ENCODE measurements at places on chromosomes 5 and 9. TPM values are rescaled to one million over a fixed set of nuclear protein-coding genes. Genes with fewer than 3 reads are reported as not detected.

TEK gene
- 30.7 TPM for total RNA-seq

PRLR gene
- 0.31 TPM for total RNA-seq

TPPP gene
- 12.2 TPM for total RNA-seq

FAM169A gene
- total RNA-seq = 5.0 TPM

CCNO gene
- not detected for total RNA-seq

BICD2 gene
- 32.2 TPM for total RNA-seq

CCIN gene
- not detected for total RNA-seq

DNA sequence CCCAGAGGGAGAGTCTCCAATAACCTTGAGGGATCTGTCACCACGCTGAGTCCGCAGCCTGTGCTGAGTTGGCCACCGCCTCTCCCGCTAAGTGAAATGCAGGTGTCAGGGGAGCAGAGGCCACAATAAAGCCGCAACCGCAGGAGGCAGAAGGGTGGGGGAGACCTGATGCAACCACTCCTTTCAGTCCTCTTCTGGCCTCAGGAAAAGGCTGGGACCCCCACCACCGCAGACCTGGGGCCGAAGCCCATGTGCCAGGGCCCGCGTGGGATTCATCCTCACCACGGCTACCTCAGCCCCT, 576 bp downstream of the MAP1B start:
- no peak for DNase-seq

DNA sequence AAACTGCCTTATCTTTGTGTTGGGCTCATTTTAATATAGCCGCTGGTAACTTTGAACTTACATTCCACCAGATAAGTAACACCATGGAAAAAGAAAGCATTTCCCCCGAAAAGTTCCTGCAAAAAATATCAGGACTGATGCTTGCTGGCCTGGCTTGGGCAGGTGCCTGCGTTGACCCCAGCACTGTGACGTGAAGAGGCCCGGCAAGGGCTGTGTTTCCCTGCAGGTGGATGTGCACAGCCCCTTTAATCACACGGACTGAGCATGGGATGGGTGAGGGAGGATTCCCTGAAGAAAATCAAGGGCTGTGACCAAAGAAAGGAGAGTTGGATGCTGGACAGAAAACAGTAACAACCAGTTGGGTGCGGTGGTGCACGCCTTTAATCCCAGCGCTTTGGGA, 138.2 kb downstream of the NSG2 start:
- no peak for DNase-seq

DNA sequence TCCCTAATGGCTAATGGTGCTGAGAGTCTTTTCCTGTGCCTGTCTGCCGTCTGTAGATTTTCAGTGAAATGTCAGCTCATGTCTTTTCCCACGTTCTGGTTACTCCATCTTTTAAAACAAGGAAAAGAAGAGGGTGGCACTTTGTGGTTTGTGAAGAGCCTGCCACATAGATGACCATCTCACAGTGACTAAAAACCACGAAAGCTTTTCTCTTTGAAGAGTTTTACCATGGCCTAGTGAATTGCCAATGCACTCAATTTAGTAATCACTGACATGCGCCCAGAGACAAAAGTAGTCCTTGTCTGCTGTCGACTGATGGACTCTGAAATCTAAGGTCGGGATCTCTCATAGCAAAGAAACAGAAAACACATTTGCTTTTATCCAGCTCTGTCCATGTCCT, 50.4 kb downstream of the SPATA31C2 start:
- no peak for DNase-seq

DNA sequence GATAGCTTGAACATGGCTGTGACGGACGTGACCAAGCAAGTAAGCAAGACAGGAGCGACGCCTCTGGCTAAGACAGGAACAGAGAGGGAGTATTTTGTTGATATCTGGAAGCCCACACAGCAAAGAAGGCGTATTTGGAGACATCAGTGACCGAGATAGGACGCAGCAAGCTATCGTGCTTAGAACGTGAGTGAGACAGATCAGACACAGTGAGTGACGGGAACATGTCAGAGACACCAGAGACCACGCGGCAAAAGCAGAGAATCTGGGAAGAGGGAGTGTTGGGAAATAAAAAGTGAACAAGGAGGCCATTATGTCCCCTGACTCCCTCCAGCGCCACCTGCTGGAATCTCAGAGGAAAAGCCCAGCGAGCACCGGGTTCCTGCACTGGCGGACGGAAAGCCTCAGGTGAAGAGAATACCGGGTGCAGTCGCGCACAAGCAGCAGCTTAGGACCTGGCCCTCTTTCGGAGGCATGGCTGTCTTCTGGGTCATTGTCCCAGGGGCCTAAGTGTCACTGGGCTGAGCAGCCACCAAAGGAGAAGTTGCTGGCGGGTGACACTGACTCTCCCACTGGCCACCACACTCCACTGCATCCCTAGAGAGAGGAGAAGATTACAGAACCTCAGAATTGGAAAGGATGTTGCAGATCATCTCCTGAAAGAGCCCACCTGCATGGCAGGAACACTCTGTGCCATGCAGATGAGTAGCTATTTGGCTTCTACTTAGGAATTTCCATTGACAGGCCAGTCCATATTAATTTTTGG, 99.1 kb downstream of the FBXO38 start:
- DNase-seq = no peak

- no peak for DNase-seq
Measured at GRCh38 chr5:149036168-149036567, 26.7 kb downstream of the SH3TC2 start.

GRCh38 chr5:65969539-65970393, 43.4 kb downstream of the ERBIN start:
- no peak for DNase-seq

DNA sequence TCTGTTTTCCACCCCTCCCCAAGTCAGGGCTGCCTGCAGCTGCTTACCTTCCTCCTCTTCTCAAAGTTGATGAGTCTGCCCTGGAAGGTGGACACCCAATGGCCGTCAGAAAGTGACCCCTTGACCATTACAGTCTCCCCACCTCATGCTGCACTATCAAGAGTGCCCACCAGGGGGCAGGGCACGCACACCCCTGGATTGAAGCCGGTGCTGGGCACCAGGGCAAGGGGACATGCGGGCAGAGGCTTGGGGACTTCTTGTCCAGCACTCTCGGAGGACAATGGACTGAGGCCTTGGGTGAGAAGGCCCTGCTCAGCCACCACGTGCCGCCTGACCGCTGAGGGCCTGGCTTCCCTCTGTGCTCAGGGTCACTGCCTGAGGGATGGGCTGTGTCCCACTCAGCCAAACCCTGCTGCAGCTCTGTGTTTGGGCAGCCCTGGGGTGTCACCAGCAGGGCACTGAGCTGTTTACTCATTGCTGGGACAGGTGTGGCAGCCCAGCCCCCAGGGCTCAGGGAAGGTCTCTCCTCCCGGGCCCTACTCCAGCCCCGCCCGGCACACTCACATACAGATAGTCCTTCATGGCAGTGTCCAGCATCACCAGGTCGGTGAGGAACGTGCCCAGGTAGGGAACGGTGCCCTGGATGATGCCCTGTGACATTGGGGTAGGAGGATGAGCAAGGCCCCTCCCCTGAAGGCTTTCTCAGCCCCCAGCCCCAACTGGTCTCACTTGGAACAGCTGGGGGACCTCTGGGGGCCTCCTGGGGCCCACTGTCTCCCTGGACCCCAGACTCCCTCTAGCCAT, 17.7 kb downstream of the RALGDS start:
- DNase-seq = no peak

DNA sequence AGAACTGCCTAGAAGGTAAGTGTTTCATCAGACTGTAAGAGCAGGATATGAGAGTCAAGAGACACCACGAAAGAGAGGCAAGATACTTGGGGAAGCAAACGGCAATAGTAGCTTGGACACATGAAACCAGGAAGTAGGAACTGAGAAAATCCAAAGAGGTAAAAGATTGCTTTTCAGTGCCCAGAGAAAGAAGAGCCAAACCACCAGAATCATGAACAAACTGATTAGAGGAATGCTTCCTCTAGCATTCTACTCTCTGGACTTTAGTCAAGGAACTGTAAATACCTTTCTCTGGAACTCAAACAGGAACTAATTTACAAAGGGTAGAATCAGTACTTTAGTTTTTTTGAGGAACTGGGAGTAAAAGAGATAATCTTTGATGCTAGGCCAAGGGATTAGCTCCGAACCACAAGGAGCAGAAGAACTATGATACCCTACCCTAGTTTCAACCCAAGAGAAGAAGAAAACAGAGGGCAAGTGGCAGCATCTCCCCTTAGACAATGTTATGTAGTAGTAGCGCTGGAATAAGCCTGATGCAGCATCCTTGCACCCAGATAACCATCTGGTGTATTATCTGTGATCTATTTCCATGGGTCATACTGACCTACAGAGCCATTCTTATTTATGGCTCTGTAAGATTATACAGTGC, 41.3 kb downstream of the EFCAB9 start:
- no peak for DNase-seq

- no peak for DNase-seq
Measured at GRCh38 chr9:84804951-84805694, 135.6 kb downstream of the NTRK2 start.

- peak; percentile 44 for DNase-seq
Measured at GRCh38 chr5:2251751-2252150, 369.0 kb upstream of the IRX4 start.

GRCh38 chr5:92678640-92679039, 902.4 kb downstream of the NR2F1-AS1 start:
- no peak for DNase-seq

GRCh38 chr5:132180134-132180745, 47.4 kb downstream of the P4HA2 start:
- DNase-seq = no peak

GRCh38 chr5:157308836-157309465, 43.0 kb downstream of the CYFIP2 start:
- DNase-seq = no peak

- no peak for DNase-seq
Measured at GRCh38 chr5:153660919-153661318, 170.4 kb downstream of the GRIA1 start.

- no peak for DNase-seq
Measured at GRCh38 chr5:123721675-123722276, 209.8 kb downstream of the CSNK1G3 start.

- DNase-seq = no peak
Measured at GRCh38 chr5:141420855-141421488, at the start of gene PCDHGA11. Gene PCDHGA11 (plus strand): TSS chr5:141421051. CDS start chr5:141421228, 177 bp downstream.

DNA sequence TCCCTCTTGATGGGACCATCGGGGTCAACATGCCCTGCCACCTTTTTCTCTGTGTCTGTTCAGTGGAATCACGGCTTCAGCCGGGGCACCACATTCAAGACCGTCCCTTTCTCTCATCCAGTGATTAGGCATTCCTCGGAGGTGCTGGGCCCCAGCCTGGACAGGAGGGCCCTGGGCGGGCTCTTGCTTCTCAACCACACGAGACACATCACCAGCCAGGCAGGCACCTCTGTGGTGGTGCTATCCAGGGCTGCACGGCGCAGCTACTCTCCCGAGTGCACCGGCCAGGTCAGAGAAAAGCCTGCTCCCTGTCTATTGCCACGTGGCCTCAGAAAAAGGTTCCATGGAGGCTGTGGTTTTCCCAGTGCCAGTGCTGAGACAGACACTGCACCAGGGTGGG, 255.2 kb upstream of the IRX1 start:
- no peak for DNase-seq

DNA sequence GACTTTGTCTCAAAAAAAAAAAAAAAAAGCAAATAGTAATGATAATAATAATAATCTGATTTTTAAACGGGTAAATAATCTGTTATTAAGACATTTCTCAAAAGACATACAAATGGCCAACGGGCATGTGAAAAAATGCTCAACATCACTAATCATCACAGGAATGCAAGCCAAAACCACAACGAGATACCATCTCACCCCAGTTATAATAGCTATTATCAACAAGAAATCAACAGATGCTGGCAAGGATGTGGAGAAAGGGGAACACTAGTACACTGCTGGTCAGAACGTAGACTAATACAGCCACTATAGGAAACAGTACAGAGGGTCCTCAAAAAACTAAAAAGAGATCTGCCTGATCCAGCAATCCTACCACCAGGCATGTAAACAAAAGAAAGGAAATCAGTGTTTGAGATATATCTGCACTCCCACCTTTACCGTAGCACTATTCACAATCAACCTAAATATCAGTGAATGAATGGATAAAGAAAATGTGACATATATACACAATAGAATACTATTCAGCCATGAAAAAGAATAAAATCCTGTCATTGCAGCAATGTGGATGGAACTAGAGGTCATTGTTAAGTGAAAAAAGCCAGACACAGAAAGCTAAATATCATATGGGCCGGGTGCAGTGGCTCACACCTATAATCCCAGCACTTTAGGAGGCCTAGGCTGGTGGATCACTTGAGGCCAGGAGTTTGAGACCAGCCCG, 24.9 kb downstream of the VAV2 start:
- DNase-seq = no peak

- DNase-seq = no peak
Measured at GRCh38 chr5:76556511-76557221, 66.5 kb downstream of the F2RL2 start.

DNA sequence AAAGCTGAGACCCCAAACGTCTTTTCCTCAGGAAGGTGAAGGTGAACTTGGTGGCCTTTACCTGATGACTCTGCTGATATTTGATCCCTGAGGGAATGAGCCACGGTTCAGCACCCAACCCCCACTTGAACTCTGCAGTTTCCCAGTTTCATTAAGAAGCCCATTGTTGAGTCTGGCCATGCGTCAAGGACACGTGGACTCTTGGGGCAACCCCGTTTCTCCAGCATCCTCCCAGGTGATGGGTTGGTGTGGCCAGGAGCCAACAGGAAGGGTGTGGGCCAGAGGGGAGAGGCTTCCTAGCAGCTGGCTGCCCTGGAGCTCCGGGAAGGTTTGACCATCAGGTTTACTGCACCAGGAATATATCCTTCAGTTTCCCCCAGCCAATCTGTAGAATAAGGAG, 59.5 kb upstream of the GNE start:
- DNase-seq = no peak

DNA sequence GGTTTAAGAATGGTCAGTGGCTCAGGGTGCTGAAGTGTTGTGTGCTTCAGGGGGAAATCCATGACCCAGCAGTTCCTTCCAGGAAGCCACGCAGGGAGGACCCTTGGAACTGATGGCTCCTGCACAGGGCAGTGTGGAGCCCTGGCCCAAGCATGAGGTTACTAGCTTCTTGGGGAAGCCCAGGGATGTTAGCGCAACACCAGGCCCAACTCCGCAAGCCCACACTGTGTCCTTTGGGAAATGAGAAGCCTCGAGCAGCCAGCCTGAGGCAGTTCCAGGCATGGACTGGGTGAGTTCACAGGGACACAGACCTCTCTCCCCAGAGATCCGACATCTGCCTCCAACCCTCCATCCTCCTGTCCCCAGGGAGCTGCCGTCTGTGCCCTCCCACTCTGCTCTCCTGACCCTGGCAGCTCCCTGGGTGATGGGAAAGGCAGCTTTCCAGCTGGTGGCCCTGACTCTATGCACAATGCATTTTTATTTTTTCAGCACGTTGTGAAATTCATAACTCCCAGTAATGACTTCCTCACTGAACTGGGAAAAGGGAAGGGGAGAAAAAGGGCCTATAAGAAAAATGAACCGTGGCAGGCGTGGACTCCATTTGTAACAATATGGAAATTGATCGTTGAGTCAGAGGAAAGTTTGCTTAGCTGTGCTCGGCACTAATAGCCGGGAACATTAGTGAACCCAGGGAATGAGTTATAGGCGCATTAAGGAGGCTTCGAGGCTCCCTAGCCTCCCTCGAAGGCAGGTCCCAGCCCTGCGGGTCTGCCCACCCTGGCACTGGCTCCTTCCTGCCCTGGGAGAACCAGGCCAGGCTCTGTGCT, 34.1 kb downstream of the LMX1B start:
- no peak for DNase-seq

- no peak for DNase-seq
Measured at GRCh38 chr5:62340392-62340791, 34.4 kb downstream of the KIF2A start.
